H7 (cell line): ENCODE measurements at places on chromosomes 1 and 21. TPM values are rescaled to one million over a fixed set of nuclear protein-coding genes. Genes with fewer than 3 reads are reported as not detected.
A peak's percentile ranks its signal among the peaks of the same experiment; 100 is the strongest.

DNA sequence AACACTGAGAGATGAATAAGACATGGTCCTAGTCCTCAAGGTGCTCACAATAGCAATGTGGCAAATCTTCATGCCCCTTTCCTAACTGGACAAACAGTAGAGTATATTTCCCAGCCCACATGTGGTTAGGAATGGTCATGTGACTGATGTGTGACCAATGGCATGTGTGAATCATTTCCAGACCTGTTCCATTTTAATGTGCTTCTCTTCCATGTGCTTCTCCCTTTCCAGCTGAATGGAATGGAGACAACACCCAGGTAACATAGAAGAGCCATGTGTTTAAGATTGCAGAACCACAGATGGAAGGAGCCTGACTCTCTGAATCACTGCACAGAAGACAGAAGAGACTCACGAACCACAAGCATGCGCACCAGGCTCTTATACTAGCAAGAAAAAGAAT is 409.9 kb upstream of the NFIA start:
- DNase-seq, result no peak

DNA sequence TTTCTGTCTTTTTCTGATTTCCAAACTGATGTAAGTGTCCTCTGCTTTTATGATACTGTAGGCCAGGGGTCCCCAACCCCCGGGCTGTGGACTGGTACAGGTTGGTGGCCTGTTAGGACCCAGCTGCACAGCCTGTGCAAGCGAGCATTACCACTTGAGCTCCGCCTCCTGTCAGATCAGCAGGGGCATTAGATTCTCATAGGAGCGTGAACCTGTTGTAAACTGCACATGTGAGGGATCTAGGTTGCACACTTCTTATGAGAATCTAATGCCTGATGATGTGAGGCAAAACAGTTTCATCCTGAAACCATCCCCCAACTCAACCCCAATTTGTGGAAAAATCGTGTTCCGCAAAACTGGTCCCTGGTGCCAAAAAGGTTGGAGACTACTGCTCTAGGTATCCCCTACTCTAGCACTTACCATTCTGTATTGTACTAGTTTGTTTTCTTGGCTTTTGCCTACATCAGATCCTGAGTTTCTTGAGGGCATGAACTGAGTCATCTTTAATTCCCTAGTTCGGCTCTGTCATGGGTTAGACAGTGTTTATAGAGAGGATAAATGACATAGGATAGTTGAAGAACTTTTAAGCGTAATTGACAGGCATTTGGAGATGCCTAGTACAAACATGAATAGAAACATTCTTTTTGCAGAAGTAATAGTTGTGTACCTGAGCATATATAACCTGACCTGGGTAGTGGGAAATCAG is 4.1 kb downstream of the ABCD3 start:
- no peak for DNase-seq

DNA sequence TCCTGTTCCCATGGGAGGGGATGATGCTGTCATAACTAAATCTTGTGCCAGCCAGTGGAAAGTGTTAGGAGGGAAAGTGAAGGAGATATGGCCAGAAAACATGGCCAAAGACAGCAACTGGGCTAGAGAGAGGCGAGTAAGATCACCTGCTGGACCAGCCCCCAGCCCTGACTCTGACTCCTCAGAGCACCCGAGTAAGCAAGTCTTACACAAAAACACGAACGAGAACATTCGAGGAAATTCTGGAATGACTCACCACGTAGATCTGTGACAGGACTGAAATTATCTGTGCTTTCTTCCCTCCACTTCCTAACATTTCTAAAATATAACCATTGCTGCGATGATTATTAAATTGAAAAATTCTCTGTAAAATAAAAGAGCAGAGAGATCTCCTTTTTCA is 9.2 kb downstream of the ZNF496 start:
- no peak for DNase-seq

GRCh38 chr21:17786851-17787181 is 32.3 kb downstream of the C21orf91 start:
- no peak for DNase-seq

GRCh38 chr1:41020109-41020576 is 1.4 kb downstream of the SLFNL1 start:
- DNase-seq, result peak; percentile 45

DNA sequence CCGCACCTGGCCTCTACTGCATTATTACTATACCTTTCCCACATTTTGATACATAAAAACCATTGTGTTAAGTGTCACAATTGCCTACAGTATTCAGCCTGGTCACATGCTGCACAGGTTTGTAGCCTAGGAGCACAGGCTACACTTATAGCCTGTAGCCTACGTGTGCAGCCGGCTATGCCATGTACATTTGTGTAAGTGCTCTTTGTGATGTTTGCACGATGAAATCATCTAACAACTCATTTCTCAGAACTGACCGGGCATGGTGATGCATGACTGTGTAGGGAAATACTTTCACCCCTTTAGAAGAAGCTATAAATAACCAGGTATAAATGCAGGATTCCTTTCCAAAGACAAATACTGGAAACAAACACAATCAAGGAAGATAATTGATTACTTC is 12.1 kb downstream of the ERG start:
- no peak for DNase-seq

DNA sequence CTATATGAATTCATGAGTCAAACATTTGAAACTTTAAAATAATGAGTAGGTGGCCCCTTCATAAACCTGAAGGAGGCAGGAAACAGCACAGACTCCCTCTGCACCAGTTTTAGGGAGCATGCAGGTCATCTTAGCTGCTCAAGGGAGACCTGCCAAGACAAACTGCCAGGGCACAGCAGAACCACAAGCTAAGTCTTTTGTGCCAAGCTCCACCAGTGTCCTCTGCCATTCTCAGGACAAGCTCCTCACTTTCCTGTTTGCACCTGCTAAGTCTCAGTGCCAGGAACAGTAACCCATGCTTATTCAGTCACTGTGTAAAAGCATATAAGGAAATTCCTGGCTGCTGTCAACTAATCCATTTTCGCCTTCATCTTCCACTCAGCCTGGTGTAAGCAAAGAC is 368.9 kb downstream of the SEC16B start:
- no peak for DNase-seq

GRCh38 chr1:33005838-33006421 is 30.8 kb downstream of the AK2 start:
- DNase-seq, result no peak

DNA sequence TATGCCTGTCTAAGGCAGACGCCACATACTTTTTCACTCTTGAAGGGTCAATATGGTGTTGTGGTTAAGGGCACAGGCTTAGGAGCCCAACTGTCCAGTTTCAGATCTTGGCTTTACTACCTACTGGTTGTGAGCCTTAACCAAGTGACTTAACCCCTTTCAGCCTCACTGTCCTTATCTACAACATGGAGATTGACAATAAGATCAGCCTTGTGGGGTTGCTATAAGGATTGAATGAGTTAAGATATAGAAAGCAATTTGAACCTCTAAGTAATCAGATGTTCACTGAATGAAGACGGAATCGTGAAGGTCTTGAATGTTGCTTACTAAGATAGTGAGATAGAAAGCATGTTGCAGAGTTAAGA is 121.3 kb upstream of the JUN start:
- DNase-seq, result no peak

DNA sequence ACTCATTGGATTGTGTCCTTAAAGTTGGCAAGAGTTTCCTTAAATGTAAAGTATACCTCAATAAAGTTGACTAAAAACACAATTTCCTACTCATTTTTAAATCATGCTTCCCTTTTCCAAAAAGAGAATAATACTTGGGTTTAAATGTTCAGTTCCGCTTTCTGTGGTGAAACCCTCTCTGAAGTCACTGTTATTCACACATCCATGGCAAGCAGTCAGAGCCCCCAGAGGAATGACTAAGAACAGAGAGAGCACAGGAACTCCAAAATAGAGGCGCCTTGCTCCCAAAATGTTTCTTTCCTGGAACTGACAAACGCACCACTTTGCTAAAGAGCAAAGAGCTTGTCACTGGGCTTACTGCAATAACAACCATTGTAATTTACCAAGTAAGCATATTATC is 142.5 kb downstream of the TIAM1 start:
- no peak for DNase-seq

DNA sequence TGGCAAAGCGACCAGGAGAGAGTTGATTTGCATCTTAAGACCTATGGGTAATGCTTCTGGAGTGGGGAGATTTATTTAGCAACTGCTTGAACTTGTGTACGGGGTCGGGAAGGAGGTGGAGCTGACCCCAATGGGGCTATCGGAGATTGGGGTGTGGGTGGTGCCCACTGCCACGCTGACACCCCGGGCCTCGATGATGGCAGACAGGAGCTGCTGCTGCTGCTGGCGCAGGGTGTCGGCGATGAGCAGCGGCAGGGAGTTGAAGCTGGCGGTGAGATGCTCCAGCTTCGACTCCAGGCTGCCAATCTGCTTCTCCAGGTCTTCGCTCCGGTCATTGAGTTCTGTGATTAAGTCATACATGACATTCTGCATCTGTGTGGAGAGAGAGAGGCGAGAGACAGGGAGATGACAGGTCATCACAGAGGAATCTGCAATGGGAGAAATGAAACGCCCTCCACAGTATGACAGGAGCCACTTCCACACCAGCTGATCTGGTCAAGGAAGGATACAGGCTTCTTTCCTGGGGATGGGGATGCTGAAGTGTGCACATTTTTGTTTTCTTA is 100.0 kb upstream of the ADAR start:
- DNase-seq, result no peak

DNA sequence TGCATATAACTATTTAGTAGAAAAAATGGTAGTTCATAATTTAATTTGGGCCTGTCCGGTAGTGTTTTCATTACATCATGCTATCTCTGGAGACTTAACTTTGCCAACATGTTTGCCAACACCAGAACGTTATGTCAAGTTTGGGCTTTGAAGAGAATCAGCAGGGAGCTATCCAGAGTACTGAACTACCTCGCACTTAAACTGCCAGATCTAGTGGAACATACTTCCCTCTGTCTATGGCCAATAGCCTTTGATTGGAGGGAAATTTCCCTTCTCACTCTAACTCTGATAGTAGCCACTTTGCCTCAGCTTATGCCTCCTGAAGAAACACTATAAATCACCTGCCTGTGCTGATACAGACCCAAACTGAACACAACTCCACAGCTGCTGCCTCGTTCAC is 10.0 kb downstream of the LRRC53 start:
- peak; percentile 44 for DNase-seq

- DNase-seq, result no peak
These were observed 96.7 kb downstream of the ESRRG start for GRCh38 chr1:216626394-216627067.

GRCh38 chr21:46099476-46099875 is 1.6 kb downstream of the COL6A2 start:
- DNase-seq, result peak; percentile 85

DNA sequence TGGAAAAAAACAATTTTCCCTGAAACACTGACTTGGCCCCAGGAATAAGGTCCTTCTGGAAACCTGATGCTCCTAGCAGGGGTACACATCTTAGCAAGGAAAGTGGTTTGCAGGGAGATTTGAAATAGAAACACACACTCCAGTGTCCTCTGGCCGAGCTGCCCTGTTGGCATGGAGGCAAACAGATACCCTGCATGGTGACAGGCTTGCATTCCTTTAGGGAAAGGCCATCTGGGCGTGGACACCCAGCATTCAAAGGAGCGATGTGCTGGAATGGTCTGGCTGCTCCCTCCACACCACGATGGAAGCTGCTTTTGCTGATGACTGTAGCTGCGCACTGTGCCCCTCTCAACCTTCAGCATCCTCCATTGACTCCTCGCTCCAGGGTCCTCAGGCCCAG is 41.5 kb upstream of the BCAR3 start:
- no peak for DNase-seq

GRCh38 chr1:30286988-30287839 is 436.2 kb downstream of the MATN1 start:
- DNase-seq, result no peak

- DNase-seq, result peak; percentile 48
These were observed 3.2 kb downstream of the MECR start for GRCh38 chr1:29227511-29227910.

- DNase-seq, result no peak
These were observed 104.2 kb upstream of the GADD45A start for GRCh38 chr1:67580691-67581403.

- DNase-seq, result no peak
These were observed 238.8 kb downstream of the ST6GALNAC3 start for GRCh38 chr1:76313304-76313703.

DNA sequence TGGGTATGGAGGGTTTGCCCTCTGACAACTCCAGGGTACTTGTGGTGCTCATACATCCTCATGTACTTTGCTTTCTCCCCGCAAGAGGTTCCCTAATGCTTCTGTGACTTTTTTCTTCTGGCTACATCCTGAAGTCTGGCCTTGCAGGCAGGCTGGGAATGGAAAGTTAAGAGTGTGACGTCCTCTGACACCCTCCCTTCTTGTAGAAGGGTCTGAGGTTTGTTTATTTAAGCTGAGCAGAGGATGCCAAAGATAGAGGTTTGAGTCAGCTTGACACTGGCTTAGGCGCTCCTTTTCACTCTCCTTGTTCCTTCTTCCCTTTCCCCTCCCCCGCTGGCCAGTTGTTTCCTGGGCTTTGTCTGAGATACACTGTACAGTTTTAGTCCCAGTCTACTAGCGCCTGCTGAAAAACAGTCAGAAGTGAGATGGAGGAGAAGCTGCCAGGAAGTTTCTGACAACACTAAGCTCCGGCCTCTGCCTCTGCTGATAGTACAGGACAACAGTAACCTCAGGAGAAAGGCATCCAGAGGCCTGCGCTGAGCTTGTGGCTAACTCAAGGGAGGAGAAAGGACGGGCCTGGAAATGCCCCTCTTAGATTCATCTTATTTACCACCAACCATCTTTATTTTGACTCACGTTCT is at the start of gene MACF1:
Gene MACF1, plus strand, starts transcription at position 255 of the 641 bp plus-strand sequence. Its CDS starts 328 bp downstream, at position 583.
- no peak for DNase-seq

- peak; percentile 81 for DNase-seq
These were observed 707 bp upstream of the KLHL21 start for GRCh38 chr1:6603238-6603914.

- peak; percentile 77 for DNase-seq
These were observed 508 bp downstream of the RAVER2 start for GRCh38 chr1:64745181-64745985.

GSTM2 gene
- 10.8 and 17.7 TPM in 2 replicates for total RNA-seq

LRRC71 gene
- not detected in 2 replicates for total RNA-seq

GREM2 gene
- total RNA-seq, result 0.15 and 1.0 TPM in 2 replicates

IGSF21 gene
- total RNA-seq, result 32.0 and 38.7 TPM in 2 replicates

CD164L2 gene
- total RNA-seq, result 1.7 and 3.8 TPM in 2 replicates

AVPR1B gene
- total RNA-seq, result not detected in 2 replicates

ARMH1 gene
- 0.62 TPM in 1 of 2 replicates, not detected in the other for total RNA-seq

SLC9C2 gene
- total RNA-seq, result not detected in 2 replicates

FBXO2 gene
- total RNA-seq, result 46.0 and 46.7 TPM in 2 replicates

NUDT17 gene
- total RNA-seq, result 4.4 and 8.8 TPM in 2 replicates

NCF2 gene
- total RNA-seq, result 0.14 TPM in 1 of 2 replicates, not detected in the other

GNG4 gene
- total RNA-seq, result 31.6 and 39.0 TPM in 2 replicates

TACSTD2 gene
- total RNA-seq, result 0.14 and 0.33 TPM in 2 replicates

KCNJ6 gene
- not detected in 2 replicates for total RNA-seq

PLCH2 gene
- 0.24 and 0.37 TPM in 2 replicates for total RNA-seq

OR6K2 gene
- total RNA-seq, result not detected in 2 replicates
